ENCODE measurements at places on chromosomes 7 and 10.

GRCh38 chr7:107711301-107711700, 32.6 kb upstream of the CBLL1 start:
- no peak for DNase-seq

DNA sequence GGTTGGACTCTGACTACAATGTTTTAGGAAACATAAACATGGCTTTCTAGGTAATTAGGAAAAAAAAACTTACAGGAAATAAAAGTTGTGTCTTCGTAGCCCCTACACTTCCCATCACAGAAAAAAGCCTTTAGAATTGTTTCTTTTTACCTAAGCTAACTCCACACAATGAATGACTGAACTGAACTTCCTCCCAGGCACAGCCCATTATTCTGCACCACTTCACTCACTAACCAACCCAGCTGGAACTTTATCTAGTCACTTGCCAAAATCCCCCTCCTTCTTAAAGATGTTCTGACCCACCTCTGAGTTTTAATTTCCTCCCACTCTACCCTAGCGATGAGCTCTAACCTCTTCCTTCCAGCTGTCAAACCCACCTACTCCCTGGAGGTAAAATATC, 91.7 kb upstream of the MEOX2 start:
- no peak for DNase-seq

DNA sequence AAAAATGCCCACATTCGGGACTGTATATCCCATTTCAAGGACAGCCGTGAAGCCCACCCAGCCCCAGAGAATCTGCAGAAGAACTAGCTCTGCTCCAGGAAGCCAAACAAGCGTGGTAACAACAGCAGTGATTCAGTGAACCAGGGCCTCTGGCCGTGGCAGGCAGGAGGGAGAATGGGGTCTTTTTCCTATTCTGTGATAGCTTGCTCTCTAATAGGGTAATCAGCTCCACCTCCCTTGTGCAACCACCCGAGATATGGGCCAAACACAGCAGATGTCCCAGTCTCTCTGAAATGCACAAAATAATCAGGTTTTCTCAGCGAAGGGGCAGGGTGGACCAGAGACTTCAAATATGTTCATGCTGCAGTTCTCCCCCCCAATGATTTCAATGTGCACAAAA, 35.8 kb downstream of the CHST15 start:
- DNase-seq = no peak

- no peak for DNase-seq
Observed at GRCh38 chr7:28771906-28772622, 186.1 kb downstream of the TRIL start.

- no peak for DNase-seq
Observed at GRCh38 chr7:155798673-155799439, 13.4 kb downstream of the SHH start.

GRCh38 chr7:1059200-1060091, 15.1 kb downstream of the GPR146 start:
- no peak for DNase-seq

DNA sequence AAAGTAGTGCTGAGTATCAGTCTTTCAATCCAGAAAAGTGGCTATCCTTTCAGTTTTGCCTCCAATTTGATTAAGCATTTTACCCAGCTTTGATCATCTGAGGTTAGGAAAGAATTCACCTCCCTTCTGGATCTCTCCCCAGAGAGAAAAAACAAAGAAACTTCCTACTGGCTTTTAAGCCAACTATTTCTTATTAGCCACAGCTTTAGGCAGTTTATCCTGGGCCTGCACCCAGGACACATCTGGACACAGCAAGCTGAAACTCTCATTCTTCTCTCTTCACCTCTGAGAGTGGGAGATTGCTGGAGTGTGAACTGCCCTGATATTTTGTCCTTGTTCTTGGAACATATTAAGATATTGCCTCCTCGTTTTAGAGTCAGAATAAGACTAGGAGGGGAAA, 43.5 kb upstream of the LSM8 start:
- no peak for DNase-seq

DNA sequence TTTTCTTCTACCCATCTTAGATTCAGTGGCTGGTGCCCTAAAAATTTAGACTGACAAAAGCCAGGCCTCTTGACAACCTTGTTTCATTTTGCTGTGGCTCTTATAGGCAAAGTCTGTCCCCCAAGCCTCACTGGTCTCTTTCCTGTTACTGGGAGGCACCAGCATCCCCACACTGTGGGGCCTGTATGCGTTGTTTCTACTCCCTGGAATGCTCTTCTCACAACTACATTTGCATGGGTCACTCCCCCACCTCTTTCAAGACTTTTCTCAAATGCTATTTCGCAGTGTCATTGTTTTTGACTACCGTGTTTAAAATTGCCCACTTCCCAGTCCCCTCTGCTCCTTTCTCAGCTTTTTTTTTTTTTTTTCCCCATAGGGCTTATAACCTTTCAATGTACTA, 108.7 kb upstream of the DGKB start:
- no peak for DNase-seq

- no peak for DNase-seq
Observed at GRCh38 chr7:47953822-47954221, 5.6 kb upstream of the PKD1L1 start.

DNA sequence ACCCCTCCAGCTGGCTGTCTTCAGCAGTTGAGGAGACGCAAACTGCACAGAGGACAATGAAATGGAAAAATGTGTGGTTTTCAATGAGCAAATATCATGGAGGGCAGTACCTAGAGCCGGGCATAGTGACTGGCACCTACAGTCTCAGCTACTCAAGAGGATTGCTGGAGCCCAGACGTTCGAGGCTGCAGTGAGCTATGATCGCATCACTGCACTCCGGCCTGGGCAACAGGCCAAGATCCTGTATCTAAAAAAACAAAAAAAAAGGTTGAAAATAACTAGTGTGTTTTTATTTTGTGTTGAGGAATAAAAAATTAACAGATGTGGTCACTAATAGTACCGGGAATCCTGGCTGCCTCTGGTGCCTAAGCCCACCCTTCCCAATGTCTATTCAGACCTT, 345.5 kb downstream of the GALNT17 start:
- DNase-seq = no peak

GRCh38 chr10:86218160-86218559, 148.4 kb downstream of the GRID1 start:
- DNase-seq = no peak

- no peak for DNase-seq
Observed at GRCh38 chr10:94232711-94233383, 129.9 kb downstream of the NOC3L start.

DNA sequence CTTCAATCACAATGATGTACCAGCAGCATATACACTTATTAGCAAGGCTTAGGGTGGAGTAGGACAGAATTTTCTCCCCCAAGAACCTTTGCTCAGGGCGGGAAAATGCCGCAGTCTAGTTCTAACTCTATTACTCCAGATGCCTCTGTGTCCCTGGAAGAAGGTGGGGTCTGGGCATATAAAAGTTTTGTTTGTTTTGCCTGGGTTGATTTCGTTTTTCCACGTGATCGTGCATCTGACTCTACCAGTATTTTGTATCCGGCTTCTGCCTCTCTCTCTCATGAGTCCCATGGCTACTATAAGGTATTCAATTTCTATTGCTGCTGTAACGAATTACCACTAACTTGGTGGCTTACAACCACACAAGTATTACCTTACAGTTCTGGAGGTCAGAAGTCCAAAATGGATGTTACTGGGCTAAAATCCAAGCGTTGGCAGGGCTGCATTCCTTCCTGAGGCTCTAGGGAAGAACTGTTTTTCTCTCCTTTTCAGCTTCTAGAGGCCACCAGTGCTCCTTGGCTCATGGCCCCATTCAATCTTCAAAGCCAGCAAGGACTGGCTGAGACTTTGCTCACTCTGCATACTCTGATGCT, 181.2 kb upstream of the PRSS58 start:
- DNase-seq = no peak

DNA sequence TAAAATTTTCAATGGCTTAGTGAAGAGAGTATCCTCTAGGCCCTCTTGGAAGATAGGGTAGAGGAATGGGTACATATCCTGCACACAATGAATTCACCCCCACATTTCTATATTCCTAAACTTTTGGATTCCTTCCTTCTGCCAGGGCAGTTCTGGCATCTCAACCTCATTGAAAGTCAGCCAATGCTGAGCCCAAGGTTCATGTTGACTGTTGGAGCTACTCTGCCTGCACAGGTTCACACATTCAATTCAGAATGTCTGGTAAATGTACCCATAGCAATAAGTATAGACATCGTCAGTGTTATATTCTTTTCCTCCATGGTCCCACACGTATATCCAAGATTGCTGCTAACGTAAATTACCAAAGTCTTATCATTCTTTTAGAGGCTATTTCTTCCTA, 48.9 kb upstream of the STARD3NL start:
- no peak for DNase-seq

DNA sequence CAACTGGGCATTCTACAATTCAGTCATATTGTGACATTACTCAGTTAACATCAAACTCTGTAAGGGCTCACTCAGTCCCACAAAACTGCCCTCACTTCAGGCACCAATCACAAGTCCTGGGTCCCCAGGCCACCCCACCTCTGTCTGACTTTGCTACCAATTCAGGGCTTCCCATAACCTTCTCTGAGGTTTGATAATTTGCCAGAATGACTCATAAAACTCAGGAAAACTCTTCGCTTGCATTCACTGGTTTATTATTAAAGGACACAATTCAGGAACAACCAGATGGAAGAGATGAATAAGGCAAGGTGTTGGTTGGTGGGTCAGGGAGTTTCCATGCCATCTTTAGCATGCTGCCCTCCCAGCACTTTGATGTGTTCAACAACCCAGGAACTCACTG, 41.3 kb downstream of the AVL9 start:
- no peak for DNase-seq

DNA sequence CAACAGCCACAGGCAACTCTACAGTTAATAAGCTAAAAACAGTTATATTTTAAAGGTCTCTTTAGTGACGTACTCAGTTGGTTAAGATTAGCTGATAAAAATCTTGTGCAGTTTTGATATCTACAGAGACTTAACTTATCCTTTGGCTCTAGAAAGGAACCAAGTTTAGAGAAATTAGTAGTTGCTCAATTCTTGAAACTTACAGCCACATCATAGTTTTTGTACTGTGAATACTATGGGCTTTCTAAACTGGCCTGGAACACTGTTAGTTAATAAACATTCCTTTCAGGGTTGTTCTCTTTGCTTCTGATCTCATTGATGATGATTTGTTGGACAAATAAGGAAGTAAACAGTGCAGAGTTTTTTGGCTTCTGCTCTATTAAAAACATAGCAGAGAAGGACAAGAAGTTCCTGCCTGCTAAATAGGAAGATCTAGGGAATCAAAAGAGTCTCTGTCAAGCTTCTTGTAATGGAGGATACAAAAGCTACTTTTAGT, 73.1 kb downstream of the MKLN1 start:
- no peak for DNase-seq

- no peak for DNase-seq
Observed at GRCh38 chr10:30870896-30871295, 160.8 kb downstream of the ZNF438 start.

GRCh38 chr7:17501441-17502212, 203.2 kb downstream of the AHR start:
- DNase-seq = no peak

DNA sequence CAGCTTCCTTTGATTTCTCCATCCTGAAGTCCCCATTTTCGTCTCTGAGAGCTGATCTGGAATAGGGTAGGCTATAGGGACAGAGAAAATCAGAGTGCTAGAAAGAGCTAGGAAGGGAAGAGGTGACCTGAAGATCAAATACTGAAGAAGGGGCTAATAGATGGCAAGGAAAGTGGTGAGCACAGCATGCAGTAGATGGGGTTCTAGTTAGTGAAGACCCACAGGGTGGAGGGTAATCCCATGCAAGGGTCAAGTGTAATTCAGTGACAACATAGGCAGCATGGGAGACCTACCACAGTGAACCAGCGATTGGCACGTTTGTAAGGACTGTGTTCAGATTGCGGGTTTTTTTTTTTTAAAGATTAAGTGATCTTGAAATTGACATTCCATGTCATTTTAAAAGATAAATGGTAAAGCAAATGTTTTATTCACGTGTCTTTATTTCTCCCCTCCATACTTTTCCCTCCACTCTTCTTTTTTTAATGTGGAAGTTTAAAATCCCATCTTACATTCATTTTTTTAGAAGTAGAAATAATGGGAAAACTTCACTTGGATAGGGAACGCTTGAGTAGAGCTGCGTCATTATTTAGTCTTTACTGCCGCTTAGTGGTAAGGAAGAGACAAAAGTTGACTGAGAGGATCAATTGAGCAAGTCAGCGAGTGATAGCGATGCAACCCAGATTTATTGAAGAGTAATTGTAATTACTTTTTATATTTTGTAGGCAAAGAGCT, 21.0 kb upstream of the ABI1 start:
- DNase-seq = peak; percentile 15

GRCh38 chr7:131183611-131184119, 144.0 kb upstream of the MKLN1 start:
- DNase-seq = peak; percentile 65

DNA sequence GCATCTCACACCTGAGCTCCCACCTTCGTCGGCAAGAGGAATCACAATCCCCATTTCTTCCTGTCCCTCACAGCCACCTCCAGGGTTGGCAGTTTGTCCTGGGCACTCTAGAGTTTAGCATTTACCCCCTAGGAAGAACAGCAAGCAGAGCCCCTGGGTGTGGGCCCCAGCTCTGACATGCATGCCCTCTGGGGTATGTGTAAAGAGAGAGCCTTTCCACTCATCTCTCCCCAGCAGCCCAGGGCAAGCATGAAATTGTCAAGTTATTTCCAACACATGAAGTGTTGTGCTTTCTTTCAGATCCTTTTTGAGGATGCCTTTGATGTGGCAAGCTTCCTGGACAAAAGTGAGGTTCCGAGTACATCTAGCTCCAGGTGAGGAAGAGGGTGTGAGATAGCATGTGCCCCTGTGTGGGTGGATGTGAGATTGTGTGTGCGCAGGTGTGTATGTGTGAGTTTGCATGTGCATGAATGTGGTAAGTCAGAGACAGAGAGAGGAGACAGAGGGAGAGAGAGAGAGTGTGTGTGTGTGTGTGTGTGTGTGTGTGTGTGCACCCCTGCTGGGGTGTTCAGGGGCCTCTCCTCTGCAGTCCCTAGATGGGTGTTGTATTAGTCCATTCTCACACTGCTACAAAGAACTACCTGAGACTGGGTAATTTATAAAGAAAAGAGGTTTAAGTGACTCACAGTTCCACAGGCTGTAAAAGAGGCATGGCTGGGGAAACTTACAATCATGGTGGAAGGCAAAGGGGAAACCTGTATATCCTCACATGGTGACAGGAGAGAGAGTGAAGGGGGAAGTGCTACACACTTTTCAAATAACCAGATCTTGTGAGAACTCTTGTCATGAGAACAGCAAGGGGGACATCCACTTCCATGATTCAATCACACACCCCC, 18.1 kb downstream of the STRA8 start:
- DNase-seq = no peak

DNA sequence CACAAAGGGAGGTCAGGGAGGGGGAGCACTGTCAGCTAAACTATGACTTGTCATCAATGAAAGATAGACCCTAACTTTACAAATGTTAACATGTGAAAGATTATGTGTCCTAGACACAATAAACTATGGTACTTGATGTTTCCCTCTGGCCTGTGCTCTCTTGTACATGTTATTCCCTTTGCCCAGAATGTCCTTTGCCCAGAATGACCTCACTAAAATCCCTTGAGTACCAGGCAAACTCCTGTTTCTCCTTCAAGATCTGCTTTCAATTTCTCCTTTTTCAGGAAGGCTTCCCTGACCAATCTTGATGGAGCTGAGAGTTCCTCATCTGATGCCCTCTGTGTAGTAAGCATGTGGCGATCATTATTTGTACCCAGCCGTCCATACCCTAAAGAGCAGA, 143.1 kb downstream of the ZNF365 start:
- DNase-seq = no peak
